GM23248 (cell line): ENCODE measurements at places on chromosomes 6 and 20.

- DNase-seq: peak; percentile 69
- peak overlapping the region; percentile 83 for H3K4me3 ChIP-seq
- peaks cover 7% of the 10 kb centered on the region; the same call in 1 of the 2 replicates for H3K36me3 ChIP-seq
- H3K27ac ChIP-seq: peak overlapping the region; percentile 41
- no peaks in the 10 kb centered on the region for H3K27me3 ChIP-seq
Measured at GRCh38 chr6:109454496-109455436, 806 bp downstream of the MICAL1 start.

GRCh38 chr6:69379518-69379917, 417.3 kb downstream of the LMBRD1 start:
- DNase-seq: no peak
- H3K27me3 ChIP-seq: no peaks in the 10 kb centered on the region
- H3K4me1 ChIP-seq: no peaks in the 10 kb centered on the region
- no peak overlapping the region for H3K4me3 ChIP-seq

- no peaks in the 10 kb centered on the region for H3K36me3 ChIP-seq
- no peak overlapping the region for H3K4me3 ChIP-seq
- no peak overlapping the region for H3K27ac ChIP-seq
- H3K27me3 ChIP-seq: no peaks in the 10 kb centered on the region
Measured at GRCh38 chr6:116136373-116136772, 10.4 kb upstream of the COL10A1 start.

DNA sequence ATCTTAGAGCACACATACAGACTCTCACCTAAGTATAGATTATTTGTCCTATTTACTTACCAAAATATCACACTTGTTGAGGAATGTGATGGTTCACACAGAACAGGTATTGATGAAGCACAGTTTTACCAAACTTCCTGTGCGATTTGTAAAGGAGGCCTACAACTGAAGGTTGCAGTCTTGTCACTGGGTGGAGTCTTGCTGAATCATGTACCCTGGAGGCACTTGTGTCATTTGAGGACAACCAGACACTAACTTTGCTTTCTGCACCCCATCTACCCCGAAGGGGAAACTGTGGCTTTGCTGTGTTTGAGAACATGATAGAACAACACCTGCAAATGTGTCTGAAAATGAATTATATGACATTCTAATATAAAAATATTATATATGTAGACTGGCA, 32.4 kb upstream of the HINT3 start:
- H3K36me3 ChIP-seq: peaks cover 18% of the 10 kb centered on the region; the same call in 1 of the 2 replicates
- H3K27me3 ChIP-seq: no peaks in the 10 kb centered on the region
- no peak overlapping the region for H3K4me3 ChIP-seq
- peak; percentile 42 for DNase-seq
